ENCODE measurements at places on chromosomes 2 and 18.

GRCh38 chr2:181937473-181937872 lies 45.9 kb downstream of the ITPRID2 start:
- DNase-seq: no peak

DNA sequence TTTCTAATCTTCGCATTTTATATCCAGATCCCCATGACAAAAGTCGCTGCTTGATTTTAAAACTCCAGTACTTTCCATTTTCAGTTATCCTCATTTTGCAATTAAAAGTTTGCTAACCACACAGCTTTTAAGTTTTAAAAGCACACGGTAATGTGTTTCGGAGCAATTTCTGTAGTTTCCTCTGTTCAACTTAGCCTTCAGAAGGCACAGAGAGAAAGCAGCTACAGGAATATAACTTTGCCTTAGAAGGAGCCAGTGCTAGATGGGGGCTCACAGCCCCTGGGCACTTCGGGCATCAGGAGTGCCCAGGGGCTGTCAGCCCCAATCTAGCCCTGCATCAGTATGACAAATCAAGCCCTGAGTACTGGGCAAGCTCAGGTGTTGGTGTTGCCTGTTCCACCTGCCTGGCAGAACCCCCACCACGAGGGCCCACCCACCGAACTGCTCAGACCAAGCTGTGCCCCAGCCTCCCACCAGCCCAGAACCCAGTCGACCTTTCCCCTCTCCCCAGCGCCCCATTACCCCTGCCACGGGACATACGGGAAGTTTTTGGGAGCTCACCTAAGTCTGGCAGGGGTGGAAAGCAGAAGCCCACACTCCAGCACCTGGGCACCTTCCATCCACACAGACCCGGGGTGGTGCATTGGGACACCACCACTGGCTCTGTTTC lies 47.3 kb downstream of the TRABD2A start:
- DNase-seq: no peak

GRCh38 chr2:223585666-223586065 lies 16.5 kb downstream of the SCG2 start:
- DNase-seq: no peak

- no peak for DNase-seq
Observed at GRCh38 chr2:46170026-46170425, 127.2 kb upstream of the EPAS1 start.

GRCh38 chr2:124805060-124805459 lies 780.0 kb downstream of the CNTNAP5 start:
- no peak for DNase-seq

DNA sequence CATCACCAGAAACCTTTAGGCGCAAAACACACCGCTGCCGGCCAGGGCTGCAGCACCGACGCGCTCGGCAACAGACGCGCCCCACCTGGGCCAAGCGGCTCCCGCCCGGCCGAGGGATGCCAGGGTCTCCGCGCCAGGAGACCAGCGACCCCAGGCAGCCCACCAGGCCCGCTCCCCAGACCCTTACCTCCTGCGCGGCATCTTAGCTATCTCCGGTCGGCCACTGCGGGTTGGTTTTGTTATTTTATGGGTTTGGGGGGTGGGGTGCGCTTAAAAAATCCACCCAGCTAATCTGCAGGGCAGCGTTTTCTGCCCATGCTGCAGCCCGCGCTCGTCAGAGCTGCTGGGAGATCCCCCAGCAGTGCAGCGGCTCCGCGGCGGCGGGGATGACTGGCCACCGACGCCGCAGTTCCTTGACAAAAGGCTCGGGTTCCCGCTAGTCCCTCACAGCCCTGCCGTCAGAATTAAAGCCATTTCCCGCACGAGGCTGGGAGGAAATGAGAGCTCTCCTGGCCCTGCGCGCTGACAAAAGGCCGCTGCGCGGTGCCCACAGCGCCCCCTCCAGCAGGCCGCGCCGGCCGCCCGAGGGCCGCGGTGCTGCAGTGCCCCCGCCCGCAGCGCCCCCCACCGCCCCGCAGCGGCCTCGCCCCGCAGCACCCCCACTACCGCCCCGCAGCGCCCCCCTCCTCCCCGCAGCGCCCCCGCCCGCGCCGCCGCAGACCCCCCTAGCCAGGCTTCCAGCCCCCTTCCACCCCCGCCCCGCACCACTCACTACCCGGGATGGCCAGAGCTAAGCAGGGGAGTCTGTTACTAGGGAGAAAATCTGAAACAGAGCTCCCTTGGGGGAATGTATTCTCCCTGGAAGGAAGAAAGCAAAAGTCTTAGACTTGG lies at the start of gene ADD2:
ADD2 (minus strand) TSS at position 502 of the 891 bp plus-strand sequence. CDS start 61,792 bp downstream, outside the sequence.
- peak; percentile 36 for DNase-seq

GRCh38 chr2:62204998-62205496 lies 9.1 kb downstream of the B3GNT2 start:
- DNase-seq: no peak

DNA sequence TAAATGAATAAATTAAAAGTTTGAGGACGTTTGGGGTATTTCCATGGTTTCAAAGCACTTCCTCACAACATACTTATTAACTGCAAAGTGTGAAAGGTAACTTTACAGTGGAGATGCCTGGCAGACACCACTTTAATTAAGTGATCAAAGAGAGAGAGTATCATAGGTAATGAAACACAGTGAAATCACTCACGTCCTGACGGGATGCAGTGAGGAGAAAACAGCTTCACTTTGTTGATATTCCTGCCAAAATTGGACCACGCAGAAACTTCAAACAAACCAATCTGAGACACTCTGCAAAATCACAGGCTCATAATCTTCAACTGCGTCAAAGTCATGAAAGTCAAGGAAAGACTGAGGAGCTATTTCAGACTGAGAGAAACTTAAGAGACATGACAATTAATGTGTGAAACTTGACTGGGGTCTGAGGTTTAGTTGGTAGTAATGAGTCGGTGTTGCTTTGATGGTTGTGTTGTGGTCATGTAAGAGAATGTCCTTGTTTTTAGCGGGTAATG lies 66.0 kb upstream of the ITGB6 start:
- peak; percentile 10 for DNase-seq

DNA sequence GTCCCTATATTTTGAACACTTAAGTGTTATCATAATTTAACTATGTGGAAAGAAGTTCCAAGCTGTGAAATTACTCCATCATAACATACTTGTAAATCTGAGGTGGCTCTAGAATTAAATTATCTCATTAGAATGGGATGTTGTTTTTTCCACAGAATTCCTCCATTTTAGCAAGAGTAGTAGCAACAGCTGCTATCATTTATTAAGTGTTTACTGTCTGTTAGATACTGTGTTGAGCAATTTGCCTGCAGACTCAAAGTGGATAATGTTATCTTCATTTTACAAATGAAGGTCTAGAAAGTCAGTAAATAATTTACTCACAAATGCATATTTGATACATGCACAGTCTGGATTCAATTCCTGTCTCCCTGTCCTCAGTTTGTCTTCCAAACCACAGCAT lies 504.8 kb upstream of the NRP2 start:
- no peak for DNase-seq

DNA sequence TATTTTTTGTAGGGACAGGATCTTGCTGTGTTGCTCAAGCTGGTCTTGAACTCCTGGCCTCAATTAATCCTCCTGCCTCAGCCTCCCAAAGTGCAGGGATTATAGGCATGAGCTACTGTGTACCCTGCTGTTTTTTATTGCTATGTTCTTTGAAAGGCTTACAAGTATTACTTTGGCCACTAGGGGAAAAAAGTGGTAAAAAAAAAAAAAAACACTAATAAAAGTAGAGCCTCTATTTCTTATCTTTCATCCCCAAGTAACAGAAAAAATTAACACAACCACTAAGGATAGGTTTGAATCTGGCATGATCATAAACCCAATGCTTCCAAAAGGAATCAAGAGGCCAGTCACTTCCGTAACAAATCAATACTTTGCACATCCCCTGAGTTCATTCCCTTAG lies 11.6 kb downstream of the NOL10 start:
- no peak for DNase-seq

GRCh38 chr2:129744649-129745048 lies 234.8 kb upstream of the RAB6C start:
- no peak for DNase-seq

- no peak for DNase-seq
Observed at GRCh38 chr18:49874238-49874637, 60.9 kb upstream of the ACAA2 start.

DNA sequence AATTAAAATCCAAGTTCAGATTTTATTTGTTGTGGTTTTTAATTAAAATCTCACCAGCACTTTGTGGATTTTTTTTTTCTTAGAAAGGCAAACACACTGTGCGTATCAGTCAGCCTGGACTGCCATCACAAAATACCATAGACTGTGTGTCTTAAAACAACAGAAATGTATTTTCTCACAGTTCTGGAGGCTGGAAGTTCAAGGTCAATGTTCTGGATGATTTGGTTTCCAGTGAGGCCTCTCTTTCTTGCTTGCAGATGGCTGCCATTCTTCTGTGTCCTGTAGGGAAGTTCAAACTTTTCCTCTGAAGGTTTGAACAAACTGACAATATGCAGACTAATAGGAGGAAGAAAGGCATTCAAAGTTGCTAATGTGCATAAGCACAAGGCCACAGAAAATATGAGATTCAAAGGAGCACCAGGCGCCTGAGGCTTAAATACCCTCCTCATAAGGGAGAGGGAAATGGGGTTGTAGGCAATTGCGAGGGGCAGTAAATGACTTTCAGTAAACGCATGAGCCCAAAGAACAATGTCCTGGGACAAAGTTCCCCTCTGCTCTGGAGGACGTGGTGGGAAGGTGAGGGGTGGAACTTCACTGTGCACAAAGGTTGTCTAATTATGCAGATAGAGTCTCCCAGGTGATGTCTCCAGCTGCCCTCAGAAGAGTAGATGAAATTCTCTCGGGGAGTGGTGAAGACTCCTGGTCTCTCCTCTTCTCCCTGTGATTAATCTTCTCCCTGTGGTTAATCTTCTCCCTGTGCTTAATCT lies 26.5 kb upstream of the KCNF1 start:
- no peak for DNase-seq

DNA sequence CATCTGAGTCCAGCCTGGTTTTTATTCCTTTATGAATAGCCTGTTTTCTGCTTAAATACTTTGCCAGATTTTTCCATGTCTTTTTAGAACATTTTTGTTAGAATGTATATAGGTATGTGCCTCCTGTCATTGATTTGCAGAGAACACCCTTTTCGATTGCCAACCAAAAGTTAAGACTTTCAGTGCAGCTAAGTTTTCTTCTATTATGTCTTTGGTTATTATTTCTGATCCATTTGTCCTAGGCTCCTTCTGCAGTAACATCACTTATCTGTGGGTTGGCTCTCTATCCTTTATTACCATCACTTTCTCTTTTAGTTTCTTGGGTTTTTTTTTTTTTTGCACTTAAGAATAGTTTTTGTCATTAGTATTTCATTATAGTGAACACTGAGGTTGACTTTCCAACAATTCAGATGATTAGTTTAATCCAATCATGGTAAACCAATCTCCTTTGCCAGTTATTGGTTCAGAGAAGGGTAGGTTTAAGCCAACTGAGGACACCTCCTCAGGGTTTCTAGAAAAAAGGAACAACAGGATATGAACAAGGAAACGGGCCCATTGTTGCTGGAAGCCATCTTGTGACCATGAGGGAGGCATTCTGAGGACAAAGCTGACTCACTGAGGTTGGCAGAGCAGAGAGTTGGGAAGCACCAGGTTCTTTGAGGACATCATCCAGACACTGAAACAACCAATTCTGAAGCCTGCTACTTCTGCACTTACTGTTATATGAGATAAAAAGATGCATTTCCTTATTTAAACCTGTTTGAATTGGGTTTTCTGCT lies 37.9 kb upstream of the GBX2 start:
- no peak for DNase-seq

DNA sequence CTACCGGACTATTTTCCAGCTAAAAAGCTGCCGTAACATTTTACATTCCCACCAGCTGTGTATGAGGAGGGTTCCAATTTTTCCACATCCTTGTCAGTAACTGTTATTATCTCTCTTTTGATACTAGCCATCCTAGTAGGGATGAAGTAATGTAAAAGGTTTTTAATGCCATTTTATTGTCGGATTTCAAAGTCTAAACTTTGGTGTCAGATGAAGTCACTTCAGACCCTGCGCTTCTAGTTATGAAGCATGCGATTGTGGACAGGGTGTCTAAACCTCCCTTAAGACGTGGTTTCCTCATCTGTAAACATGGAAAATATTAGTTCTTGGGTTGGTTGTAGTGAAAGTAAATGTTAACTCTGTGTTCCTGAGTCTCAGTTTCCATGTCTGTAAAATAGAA lies 4.7 kb downstream of the DGKD start:
- no peak for DNase-seq

DNA sequence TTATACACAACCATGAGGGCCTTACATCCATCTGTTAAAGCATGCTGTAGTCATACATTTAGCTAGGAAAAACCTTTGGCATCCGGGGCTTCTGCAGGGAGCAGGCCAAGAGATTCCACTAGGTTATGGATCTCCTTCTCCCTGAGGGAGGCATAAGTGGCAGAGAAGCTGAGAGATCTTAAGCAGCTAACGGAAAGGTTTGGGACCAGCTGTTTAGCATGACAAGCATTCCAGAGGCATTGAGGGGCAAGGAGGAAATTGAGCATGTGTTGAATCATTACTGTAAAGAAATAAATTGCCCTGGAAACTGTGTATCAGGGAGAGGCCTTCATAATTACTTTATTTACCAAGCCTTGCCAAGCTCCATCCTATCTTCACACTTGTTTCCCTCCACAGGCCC lies 643.1 kb downstream of the CNTNAP5 start:
- no peak for DNase-seq

DNA sequence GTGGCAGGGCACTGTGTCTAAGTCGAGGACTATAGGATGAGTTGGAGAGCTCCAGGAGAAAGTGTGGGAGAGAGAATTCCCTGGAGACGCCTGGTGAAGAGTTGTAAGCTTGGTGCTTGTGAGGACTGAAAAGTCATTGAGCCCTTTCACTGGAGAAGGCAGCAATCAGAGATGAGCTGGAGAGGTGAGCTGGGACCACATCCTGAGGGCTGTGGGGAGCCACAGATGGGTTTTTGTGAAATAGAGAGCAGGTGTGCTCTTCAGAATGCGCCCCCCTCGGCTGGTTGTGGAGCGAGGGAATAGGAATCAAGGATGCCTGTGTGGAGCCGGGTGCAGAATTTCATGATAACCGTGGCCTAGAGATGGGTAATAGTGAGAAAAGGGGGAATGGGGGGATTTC lies 224.3 kb downstream of the KLHL29 start:
- DNase-seq: no peak

DNA sequence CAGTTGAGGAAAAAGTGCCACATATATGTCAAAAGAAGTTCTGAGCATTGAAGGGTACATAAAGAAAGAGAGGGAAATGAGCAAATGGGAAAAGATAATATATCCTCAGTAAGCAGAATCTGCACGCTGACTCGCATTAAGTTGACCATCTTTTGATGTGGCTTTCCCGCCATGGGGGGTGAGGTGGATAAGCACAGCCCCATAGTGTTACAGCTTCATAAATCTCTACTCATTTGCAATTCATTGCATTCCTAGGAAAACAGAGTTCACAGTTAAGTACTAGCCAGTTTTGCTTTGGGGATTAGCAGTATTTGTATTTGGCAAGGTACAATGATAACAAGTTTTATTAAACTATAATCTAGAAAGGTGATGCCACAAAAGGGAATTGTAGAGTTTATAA lies 814.2 kb downstream of the LRP1B start:
- no peak for DNase-seq

GRCh38 chr2:180656455-180656847 lies 324.0 kb upstream of the UBE2E3 start:
- no peak for DNase-seq

All from CD4-positive, alpha-beta T cell treated with Interleukin-12 subunit alpha and Interleukin-12 subunit beta, for 1 hour (primary cell).